H9 (cell line): ENCODE measurements at places on chromosomes 5 and 9. TPM values are rescaled to one million over a fixed set of nuclear protein-coding genes. Genes with fewer than 3 reads are reported as not detected.

DNA sequence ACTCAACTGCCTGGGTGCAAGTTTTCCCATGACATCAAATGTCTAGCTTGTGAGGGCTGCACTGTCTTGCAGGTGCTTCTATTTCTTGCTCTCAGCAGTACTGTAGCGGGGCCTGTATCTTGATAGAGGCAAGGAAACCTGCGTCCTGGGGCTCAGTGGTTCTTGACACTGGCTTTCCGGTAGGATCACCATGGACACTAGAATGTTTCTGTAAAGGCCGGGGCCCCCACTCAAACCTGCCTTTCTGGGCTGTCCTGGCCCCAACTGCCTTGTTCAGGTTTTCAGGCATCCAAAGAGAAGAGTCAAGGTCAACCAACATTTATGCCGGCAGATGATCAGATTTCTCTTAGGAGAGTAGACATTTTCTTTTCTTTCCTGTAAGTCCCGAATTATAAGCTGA lies 26.7 kb upstream of the TENT4A start:
- no peaks in the 10 kb centered on the region for H3K27me3 ChIP-seq
- no peaks in the 10 kb centered on the region for H3K4me1 ChIP-seq
- H3K4me3 ChIP-seq: peak overlapping the region; percentile 60
- H3K36me3 ChIP-seq: no peaks in the 10 kb centered on the region

The CAMSAP1 gene
- 43.6 and 52.7 TPM in 2 replicates for total RNA-seq

- DNase-seq: no peak
- H3K27ac ChIP-seq: no peak overlapping the region
- no peak overlapping the region for H3K4me3 ChIP-seq
- H3K36me3 ChIP-seq: no peaks in the 10 kb centered on the region
- no peaks in the 10 kb centered on the region for H3K4me1 ChIP-seq
- no peaks in the 10 kb centered on the region for H3K27me3 ChIP-seq
These were observed 81.7 kb downstream of the HMHB1 start for GRCh38 chr5:143893638-143894037.

The ZFAND5 gene
- 293 and 304 TPM in 2 replicates for total RNA-seq

DNA sequence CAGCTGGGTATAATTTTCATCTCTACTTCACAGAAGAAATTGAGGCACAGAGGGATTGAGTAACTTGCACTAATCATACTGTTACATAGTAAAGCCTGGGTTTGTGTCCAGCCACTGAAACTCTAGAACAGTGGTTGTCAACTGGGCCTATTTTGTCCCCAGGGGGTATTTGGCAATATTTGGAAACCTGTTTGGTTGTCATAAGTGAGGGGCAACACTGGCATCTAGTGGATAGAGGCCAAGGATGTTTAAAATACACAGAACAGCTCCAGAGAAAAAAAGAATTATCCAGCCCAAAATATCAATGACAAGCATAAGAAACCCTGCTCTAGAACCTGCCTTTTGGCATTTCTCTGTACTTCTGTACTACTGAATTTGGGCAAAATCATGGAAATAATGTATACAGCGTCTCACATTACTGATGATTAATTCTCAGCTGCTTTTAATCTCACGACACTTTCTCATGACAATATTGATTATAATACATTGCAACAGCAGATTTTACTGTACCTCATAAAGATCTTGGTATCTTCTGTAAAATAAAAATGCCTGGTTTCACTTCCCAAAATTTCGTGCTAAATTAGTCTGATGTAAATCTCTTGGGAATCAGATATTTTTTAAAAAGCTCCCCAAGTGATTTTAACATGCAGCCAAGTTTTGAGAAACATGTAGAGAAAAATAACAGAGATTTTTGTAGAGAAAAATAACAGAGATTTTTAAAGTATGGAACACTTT lies 112.7 kb downstream of the RORB start:
- H3K36me3 ChIP-seq: no peaks in the 10 kb centered on the region
- DNase-seq: no peak
- H3K27ac ChIP-seq: no peak overlapping the region

DNA sequence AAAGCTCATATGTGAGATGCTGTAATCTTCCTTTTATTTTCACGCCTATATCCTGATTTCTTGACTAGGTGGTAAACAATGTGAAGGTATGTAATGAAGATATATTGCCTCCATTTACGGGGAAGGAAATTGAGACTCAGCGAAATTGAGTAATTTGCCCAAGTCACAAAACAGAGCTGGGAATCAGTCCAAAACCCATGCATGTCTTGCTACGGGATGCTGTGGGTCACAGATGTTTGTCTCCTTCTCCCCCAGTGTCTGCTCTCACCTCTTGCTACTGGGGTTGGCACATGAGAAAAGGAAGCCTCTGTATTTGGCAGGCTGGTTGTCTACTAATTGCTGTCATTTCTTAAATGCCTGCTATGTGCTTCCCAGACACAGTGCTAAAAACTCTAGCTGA lies 53.7 kb upstream of the TEX48 start:
- no peaks in the 10 kb centered on the region for H3K36me3 ChIP-seq
- H3K27ac ChIP-seq: no peak overlapping the region
- DNase-seq: no peak
- no peaks in the 10 kb centered on the region for H3K27me3 ChIP-seq
- H3K4me3 ChIP-seq: no peak overlapping the region

DNA sequence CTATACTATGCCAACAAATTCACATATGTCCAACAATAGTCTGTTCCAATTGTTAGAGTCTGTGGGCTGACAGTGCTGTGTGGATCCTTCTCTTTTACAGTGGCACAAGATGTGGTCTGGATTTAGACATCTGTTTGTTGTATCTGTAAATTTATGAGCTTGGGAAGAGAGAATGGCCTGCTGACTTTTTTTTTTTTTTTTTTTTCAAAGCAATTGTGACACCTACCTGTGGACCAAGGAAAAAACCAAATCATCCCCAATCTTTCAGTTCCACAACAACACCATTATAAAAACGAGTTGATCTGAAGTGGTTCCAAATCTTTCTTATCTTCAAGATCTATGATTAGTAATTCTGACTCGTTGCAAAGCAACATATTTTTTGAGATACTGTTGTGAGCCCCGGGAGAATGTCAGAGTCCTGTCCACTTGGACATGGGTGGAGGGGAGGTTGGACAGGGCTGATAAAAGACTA lies 4.9 kb downstream of the IRX2 start:
- H3K36me3 ChIP-seq: peaks cover 69% of the 10 kb centered on the region
- no peak overlapping the region for H3K4me3 ChIP-seq
- no peak for DNase-seq

- DNase-seq: no peak
- H3K27me3 ChIP-seq: no peaks in the 10 kb centered on the region
- no peak overlapping the region for H3K4me3 ChIP-seq
- H3K4me1 ChIP-seq: no peaks in the 10 kb centered on the region
- no peak overlapping the region for H3K27ac ChIP-seq
- peaks cover 5% of the 10 kb centered on the region; the same call in 1 of the 3 replicates for H3K36me3 ChIP-seq
These were observed 35.3 kb downstream of the APTX start for GRCh38 chr9:32965999-32966722.

The PANK3 gene
- total RNA-seq: 79.4 and 82.6 TPM in 2 replicates

The PCDHB2 gene
- total RNA-seq: 26.3 and 27.7 TPM in 2 replicates

- no peak overlapping the region for H3K27ac ChIP-seq
- no peak overlapping the region for H3K4me3 ChIP-seq
- no peaks in the 10 kb centered on the region for H3K27me3 ChIP-seq
- no peak for DNase-seq
- peaks cover 44% of the 10 kb centered on the region for H3K36me3 ChIP-seq
These were observed 109.0 kb upstream of the PCAT7 start for GRCh38 chr9:94445863-94446262.

The SLC46A2 gene
- not detected in 2 replicates for total RNA-seq

- no peaks in the 10 kb centered on the region for H3K27me3 ChIP-seq
- DNase-seq: no peak
- H3K27ac ChIP-seq: no peak overlapping the region
- H3K4me1 ChIP-seq: no peaks in the 10 kb centered on the region; the same call in 1 of the 2 replicates
- H3K4me3 ChIP-seq: no peak overlapping the region
- H3K36me3 ChIP-seq: no peaks in the 10 kb centered on the region
These were observed 33.4 kb downstream of the DDX4 start for GRCh38 chr5:55771175-55771655.

DNA sequence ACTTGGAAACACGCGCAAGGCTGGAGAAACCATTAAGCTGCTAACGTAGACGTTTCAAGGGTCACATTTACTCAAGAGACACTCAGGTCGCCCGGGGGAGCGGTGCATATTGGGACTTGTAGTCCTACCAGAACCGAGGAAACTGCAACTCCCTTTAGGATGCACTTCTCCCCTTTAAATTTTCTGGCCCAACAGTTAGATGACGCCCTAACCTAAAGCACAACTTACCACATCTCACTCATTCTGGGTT lies 384 bp upstream of the DMXL1 start:
- peaks cover 2% of the 10 kb centered on the region; the same call in 1 of the 2 replicates for H3K4me1 ChIP-seq
- no peaks in the 10 kb centered on the region for H3K27me3 ChIP-seq
- H3K4me3 ChIP-seq: peak overlapping the region; percentile 91
- H3K36me3 ChIP-seq: no peaks in the 10 kb centered on the region
- no peak for DNase-seq

The CDH12 gene
- not detected in 2 replicates for total RNA-seq
